Immature natural killer cell (primary cell): ENCODE measurements at places on chromosomes 1 and 21. TPM values are rescaled to one million over a fixed set of nuclear protein-coding genes. Genes with fewer than 3 reads are reported as not detected.

KMO gene
- not detected for polyA plus RNA-seq

GRCh38 chr1:181081395-181081794, 7.1 kb upstream of the IER5 start:
- H3K4me3 ChIP-seq, result no peak overlapping the region
- H3K4me1 ChIP-seq, result peaks cover 6% of the 10 kb centered on the region
- no peak overlapping the region for H3K27ac ChIP-seq
- no peak for DNase-seq

GRCh38 chr1:165383067-165383466, 26.6 kb upstream of the LMX1A start:
- H3K36me3 ChIP-seq, result no peaks in the 10 kb centered on the region
- peaks cover 4% of the 10 kb centered on the region for H3K27me3 ChIP-seq
- no peak for DNase-seq
- H3K4me3 ChIP-seq, result no peak overlapping the region
- H3K4me1 ChIP-seq, result no peaks in the 10 kb centered on the region

DNA sequence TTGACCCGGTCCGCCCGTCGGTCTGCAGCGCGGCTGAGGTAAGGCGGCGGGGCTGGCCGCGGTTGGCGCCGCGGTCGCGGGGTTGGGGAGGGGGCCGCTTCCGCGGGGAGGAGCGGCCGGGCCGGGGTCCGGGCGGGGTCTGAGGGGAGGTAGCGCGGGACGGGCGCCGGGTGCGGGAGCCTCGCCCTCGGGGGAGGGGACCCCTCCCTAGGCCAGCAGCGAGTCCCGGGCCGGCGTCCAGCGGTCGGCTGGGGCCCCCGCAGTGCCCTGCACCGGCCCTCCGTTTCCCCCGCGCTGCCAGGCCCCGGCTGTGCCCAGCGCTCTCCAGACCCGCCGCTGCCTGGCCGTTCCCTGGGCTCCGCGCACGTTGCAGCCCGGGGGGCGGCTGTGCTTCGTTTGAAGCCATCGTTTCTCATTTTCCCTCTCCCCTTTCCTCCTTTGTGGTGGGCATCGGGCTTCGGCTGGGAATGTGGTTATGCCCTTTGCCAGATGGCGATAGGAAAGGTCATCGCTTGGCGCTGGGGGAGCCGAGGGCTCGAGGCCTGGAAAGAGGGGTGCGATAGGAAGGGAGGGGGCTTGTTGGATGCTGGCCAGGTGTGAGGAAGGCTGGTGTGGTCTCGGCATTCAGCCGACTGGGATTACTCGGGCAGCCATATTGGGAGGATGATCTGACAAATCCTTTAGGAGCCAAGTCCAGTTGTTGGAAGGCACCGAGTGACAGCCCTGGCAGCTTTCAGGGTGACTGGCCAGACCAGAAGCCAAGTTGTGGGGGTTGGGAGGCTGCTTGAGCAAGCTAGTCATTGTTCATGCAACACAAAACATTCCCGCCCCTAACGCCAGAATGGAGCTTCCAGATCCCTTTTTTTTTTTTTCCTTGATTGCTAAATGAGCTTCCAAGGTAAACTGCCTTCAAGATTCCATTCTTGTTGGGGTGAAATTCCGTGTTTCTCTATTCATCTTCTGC, 753 bp downstream of the KIF1B start:
- H3K27me3 ChIP-seq, result peaks cover 8% of the 10 kb centered on the region
- no peak for DNase-seq
- no peaks in the 10 kb centered on the region for H3K36me3 ChIP-seq
- H3K27ac ChIP-seq, result peak overlapping the region; percentile 67
- H3K4me1 ChIP-seq, result peaks cover 29% of the 10 kb centered on the region

DNA sequence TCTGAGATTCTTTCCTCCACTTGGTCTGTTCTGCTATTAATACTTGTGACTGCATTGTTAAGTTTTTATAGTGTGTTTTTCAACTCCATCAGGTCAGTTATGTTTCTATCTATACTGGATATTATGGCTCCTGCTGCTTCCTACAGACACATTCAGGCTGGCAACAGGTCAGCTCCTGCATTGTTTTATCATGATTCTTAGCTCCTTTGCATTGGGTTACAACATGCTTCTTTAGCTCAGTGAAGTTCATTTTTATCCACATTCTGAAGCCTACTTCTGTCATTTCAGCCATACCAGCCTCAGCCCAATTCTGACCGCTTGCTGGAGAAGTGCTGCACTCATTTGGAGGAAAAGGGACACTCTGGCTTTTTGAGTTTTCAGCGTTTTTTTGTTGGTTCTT, 37.3 kb upstream of the F3 start:
- H3K36me3 ChIP-seq, result peaks cover 12% of the 10 kb centered on the region
- no peak overlapping the region for H3K4me3 ChIP-seq
- H3K27ac ChIP-seq, result no peak overlapping the region
- no peaks in the 10 kb centered on the region for H3K4me1 ChIP-seq
- no peak for DNase-seq
- H3K27me3 ChIP-seq, result no peaks in the 10 kb centered on the region

GLMN gene
- 10.8 TPM for polyA plus RNA-seq

PCSK9 gene
- polyA plus RNA-seq, result not detected

DEDD gene
- polyA plus RNA-seq, result 43.8 TPM

ATPAF1 gene
- 139 TPM for polyA plus RNA-seq

GRCh38 chr1:18573170-18573569, 57.5 kb upstream of the PAX7 start:
- no peaks in the 10 kb centered on the region for H3K4me1 ChIP-seq
- no peak overlapping the region for H3K27ac ChIP-seq
- H3K36me3 ChIP-seq, result no peaks in the 10 kb centered on the region
- DNase-seq, result no peak

DNA sequence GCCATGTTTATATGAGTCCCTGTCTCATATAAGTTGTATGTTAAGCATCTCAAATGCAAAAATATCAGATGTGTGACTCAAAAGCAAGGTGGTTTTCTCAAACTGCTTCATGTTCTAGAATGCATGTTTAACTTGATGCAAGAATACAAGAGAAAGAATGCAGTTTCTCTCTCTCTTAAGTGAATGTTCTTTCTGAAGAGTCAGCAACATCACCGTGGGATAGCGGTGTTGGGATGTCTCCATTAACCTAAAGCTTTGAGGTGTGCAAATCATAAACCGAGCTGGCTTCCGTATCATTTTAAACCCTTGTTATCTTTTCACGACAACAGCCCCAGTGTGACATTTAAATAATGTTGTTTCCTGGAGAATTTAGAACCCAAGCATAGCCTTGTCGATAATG, 48.4 kb upstream of the TARBP1 start:
- H3K27ac ChIP-seq, result no peak overlapping the region
- no peak overlapping the region for H3K4me3 ChIP-seq
- peaks cover 3% of the 10 kb centered on the region for H3K27me3 ChIP-seq
- H3K4me1 ChIP-seq, result peaks cover 1% of the 10 kb centered on the region
- H3K36me3 ChIP-seq, result no peaks in the 10 kb centered on the region

- H3K4me1 ChIP-seq, result peaks cover 74% of the 10 kb centered on the region
- peaks cover 9% of the 10 kb centered on the region for H3K36me3 ChIP-seq
- peaks cover 9% of the 10 kb centered on the region for H3K27me3 ChIP-seq
- peak; percentile 47 for DNase-seq
- peak within 1 kb of the TSS; percentile 80 for H3K4me3 ChIP-seq
These were observed at the start of gene S100A5 for GRCh38 chr1:153540394-153541361. Gene S100A5, minus strand, starts transcription at chr1:153540934. Its CDS starts 743 bp downstream, at chr1:153540191.

- H3K36me3 ChIP-seq, result peaks cover 39% of the 10 kb centered on the region
- H3K27ac ChIP-seq, result no peak overlapping the region
- DNase-seq, result no peak
- no peak overlapping the region for H3K4me3 ChIP-seq
These were observed 66.1 kb downstream of the TTC3 start for GRCh38 chr21:37139154-37139553.

DNA sequence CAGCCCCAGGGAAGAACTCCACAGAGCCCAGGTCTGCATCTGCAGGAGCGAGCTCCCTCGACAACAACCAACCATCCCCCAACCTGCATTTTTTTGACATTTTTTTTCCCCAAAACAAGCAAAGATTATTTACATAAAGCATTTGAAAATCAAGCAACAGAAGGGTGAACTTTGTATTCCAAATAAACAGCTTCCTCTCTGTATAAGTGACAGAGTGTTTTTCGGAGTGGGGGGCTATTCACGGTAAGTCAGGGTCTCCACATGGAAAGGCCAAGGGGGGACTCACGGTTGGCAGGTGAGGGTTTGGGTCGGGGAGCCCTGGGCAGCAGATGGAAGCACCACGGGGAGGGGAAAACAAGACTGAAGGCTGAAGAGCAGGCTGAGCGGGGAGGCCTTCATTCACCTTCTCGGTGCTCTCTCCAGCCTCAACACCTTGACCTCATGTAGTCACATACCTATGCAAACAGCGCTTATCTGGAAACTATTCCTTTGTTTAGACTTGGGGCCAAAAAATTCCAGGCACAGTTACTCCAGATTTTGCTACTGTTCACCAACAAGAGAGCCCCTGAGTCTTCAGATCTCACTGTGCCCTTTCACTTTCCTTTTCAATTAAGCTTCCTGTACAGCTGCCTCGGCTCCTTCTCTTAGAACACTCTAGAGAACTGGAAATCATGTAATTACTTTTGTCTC, 27.6 kb downstream of the C2CD2 start:
- peak; percentile 50 for DNase-seq
- peak overlapping the region; percentile 94 for H3K4me3 ChIP-seq
- peaks cover 8% of the 10 kb centered on the region for H3K36me3 ChIP-seq
- H3K4me1 ChIP-seq, result peaks cover 62% of the 10 kb centered on the region
- H3K27me3 ChIP-seq, result peaks cover 2% of the 10 kb centered on the region

DNA sequence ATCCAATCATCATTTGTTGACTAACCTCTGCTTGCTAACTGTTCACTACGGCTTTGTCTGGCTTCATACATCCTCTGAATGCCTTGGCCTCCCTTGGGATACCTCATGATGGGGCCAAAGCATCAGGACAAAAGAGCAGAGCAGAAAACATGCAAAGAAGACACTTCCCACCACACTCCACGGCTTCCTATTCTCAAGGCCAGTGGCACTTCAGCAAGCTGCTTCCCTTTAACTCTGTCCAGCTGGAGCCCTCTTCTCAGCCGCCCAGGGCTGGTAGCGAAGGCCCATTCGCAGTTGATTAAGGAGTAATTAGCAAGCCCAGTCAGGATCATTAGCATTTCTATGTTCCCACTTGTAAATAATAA, 224.3 kb upstream of the FGGY start:
- no peaks in the 10 kb centered on the region for H3K36me3 ChIP-seq
- H3K27me3 ChIP-seq, result no peaks in the 10 kb centered on the region
- no peak overlapping the region for H3K27ac ChIP-seq

GSTM1 gene
- polyA plus RNA-seq, result not detected

DNA sequence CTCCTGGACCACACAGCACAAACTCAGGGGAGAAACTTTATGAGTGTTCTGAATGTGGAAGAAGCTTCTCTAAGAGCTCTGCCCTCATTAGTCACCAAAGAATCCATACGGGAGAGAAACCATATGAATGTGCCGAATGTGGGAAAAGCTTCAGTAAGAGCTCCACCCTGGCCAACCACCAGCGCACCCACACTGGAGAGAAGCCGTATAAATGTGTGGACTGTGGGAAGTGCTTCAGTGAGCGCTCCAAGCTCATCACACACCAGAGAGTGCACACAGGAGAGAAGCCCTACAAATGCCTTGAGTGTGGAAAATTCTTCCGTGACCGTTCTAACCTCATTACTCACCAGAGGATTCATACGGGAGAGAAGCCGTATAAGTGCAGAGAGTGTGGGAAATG, 22.5 kb downstream of the ZSCAN20 start:
- peaks cover 43% of the 10 kb centered on the region for H3K36me3 ChIP-seq

DNA sequence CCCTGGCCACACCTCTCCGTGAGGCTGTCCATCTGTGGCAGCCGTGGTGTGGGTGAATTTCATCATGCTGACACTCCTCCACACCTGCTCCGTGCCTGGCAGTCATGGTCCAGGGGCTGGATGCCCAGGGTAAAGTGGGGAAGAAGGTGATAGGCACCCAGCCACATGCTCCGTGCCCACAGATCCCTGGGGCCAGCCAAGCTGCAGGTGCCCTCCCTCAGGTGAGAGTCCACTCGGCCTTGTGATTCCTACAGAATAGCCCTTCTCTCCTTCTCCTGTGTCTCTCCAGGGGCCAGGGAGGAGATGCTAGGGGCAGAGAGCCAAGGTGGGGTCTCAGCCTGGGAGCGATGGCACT, 16.8 kb upstream of the POFUT2 start:
- no peak overlapping the region for H3K27ac ChIP-seq
- DNase-seq, result no peak
- H3K4me1 ChIP-seq, result no peaks in the 10 kb centered on the region

RPE65 gene
- polyA plus RNA-seq, result not detected

- no peaks in the 10 kb centered on the region for H3K4me1 ChIP-seq
- H3K27ac ChIP-seq, result no peak overlapping the region
- H3K36me3 ChIP-seq, result no peaks in the 10 kb centered on the region
These were observed 40.2 kb downstream of the EDN2 start for GRCh38 chr1:41444246-41444645.

DNA sequence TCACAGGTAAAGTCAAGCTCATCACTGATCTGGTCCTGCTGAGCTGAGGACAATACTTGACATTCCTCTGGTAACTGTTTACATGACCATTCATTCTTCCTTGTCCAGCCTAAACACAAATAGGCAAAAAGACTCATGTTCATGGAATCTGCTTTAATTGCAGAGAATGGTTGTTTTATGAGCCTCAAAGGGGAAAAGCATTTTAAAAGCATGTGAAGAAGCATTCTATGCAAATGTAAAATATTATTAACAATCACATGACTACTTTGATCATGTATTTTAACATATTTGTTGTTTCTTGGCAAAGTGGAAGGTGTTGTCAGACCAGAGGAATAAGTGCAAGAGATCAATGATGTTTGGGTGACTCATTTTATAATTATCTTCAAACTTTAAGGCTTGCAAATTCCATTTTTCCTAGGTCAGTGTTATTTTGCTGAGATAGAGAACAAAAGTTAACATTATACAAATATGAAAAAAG, 133.7 kb downstream of the RUNX1 start:
- DNase-seq, result no peak
- no peak overlapping the region for H3K27ac ChIP-seq
- peaks cover 8% of the 10 kb centered on the region for H3K36me3 ChIP-seq

DNA sequence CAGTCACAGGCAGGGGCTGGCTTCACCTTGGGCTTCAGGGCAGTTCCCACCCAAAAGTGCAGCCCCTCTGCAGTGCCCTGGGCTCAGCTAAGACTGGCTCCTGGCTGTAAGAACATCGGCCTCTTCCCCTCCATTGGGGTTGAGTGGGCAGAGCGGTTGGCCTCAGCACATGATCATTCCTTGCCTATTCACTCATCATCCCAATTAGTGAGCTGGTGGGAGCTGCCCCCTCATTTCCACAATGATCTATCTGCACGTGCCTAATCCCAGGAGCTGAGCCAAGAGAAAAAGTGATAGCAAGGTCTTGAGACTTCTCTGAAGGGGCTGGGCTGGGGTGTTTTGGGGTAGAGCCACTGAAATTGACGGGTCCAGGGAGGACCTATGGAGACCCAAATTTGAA, 133.6 kb downstream of the SYF2 start:
- H3K27ac ChIP-seq, result peak overlapping the region; percentile 91
- H3K4me3 ChIP-seq, result peak overlapping the region; percentile 85
- H3K4me1 ChIP-seq, result peaks cover 85% of the 10 kb centered on the region
- no peak for DNase-seq
- H3K27me3 ChIP-seq, result peaks cover 14% of the 10 kb centered on the region

BRDT gene
- polyA plus RNA-seq, result not detected

RIPPLY3 gene
- polyA plus RNA-seq, result not detected
